ENCODE measurements at places on chromosomes 2 and 18. TPM values are rescaled to one million over a fixed set of nuclear protein-coding genes. Genes with fewer than 3 reads are reported as not detected.
A peak's percentile ranks its signal among the peaks of the same experiment; 100 is the strongest.

DNA sequence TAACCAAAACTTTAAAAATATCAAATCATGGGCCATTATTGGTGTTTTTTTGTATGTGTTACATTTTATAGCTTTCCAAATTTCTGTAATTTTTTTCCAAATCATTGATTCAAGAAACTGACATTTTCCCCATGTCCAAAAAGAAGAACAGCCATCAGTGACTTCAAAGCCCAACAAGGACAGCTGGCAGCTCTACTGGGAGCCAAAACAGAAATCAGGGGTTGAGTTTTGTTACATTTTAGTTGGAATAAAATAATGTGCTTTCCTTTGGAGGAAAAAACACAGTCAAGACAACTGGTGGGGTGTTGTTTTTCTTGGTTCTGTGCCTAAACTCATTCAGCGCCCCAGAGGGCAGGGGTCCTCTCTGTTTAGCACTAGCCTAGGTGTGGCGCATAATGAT is 23.8 kb downstream of the AKAIN1 start:
- no peak for DNase-seq
- H3K36me3 ChIP-seq = no peaks in the 10 kb centered on the region
- H3K27me3 ChIP-seq = no peaks in the 10 kb centered on the region

DNA sequence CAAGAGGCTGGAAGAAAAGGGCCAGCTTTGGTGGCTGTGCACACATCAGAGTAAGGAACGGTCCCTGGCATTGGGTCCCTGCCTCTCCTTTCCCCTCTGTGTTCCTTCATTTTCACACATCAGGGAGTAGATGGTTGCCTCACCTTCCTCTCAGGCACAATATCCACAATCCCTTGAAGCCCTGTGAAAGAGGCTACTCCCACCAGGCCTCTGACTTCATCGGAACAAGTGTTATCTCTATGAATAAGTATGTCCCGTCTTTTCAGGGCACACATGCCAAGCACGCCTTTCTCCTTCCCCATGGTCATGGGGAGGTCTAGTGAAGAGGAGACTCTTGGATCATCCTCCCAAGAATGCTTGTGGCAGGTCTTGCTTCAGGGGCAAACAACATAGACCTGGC is 61.2 kb upstream of the LMAN1 start:
- H3K36me3 ChIP-seq = no peaks in the 10 kb centered on the region
- H3K4me3 ChIP-seq = no peak overlapping the region
- H3K27me3 ChIP-seq = peaks cover 6% of the 10 kb centered on the region

- no peaks in the 10 kb centered on the region for H3K36me3 ChIP-seq
- no peaks in the 10 kb centered on the region for H3K27me3 ChIP-seq
- H3K27ac ChIP-seq = no peak overlapping the region
- no peaks in the 10 kb centered on the region for H3K4me1 ChIP-seq
- DNase-seq = no peak
These were observed 11.1 kb downstream of the ACVR2A start for GRCh38 chr2:147855977-147856376.

DNA sequence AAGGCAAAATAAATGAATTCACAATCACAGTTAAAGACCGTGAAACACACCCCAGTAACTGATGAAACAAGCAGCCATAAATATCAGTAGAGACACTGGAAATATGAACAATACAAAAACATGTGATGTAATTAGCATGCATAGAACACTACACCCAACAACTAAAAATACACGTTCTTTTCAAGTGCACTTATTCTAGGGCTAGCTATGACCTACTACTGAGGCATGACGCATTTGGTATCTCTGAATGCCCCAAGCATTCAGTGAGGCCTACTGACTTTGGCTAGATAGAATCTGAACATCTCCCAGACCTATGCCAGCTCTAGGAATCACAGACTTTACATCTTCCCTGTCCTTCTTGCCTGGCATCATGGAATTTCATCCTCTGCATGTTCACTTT is 450.0 kb upstream of the ID2 start:
- no peak for DNase-seq
- H3K36me3 ChIP-seq = no peaks in the 10 kb centered on the region
- peaks cover 12% of the 10 kb centered on the region for H3K27me3 ChIP-seq
- H3K27ac ChIP-seq = no peak overlapping the region
- H3K4me1 ChIP-seq = no peaks in the 10 kb centered on the region
- H3K4me3 ChIP-seq = no peak overlapping the region

DNA sequence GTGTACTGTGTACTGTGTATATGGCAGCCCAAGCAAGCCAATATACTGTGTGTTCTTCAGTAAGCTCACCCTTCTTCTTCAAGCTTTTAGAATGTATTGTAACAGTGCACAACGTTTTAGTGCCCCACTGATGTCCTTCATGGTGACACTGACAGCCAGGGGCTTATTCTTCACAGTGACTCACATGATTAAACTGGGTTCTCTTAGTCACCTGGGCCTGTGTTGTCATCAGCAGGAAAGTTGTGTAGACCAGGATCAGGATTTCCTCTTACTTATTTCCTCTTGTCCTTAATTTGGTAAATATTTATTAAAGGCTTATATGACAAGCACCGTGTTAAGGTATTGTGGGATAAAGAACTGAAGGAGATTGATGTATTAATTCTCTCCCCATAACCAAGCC is 67.9 kb upstream of the THOC1 start:
- no peak overlapping the region for H3K4me3 ChIP-seq
- no peak for DNase-seq
- peaks cover 61% of the 10 kb centered on the region for H3K27me3 ChIP-seq

GRCh38 chr2:88919087-88919738 is 227.7 kb downstream of the RPIA start:
- no peaks in the 10 kb centered on the region for H3K36me3 ChIP-seq
- no peak overlapping the region for H3K27ac ChIP-seq
- no peaks in the 10 kb centered on the region for H3K4me1 ChIP-seq
- DNase-seq = peak; percentile 41
- no peak overlapping the region for H3K4me3 ChIP-seq
- no peaks in the 10 kb centered on the region for H3K27me3 ChIP-seq

DNA sequence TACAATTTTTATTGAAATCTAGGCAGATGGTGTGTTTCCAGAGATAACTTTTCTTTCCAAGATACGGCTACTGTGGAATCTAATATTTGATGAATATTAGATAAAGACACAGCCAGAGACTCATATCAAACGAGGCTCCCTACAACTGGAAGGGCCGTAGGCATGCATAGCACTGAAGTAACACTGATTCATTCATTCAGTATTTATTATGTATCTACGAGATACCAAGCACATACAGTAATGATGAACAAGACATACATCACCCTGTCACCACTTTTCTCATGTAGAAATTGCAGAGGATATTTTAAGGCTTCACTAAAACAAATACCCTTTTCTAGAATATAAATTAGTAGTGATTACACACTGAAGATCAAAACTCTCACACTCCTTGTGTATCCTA is 74.5 kb downstream of the KCTD18 start:
- no peaks in the 10 kb centered on the region for H3K4me1 ChIP-seq
- DNase-seq = no peak
- no peak overlapping the region for H3K27ac ChIP-seq
- H3K27me3 ChIP-seq = no peaks in the 10 kb centered on the region
- no peak overlapping the region for H3K4me3 ChIP-seq
- H3K36me3 ChIP-seq = no peaks in the 10 kb centered on the region

- H3K27ac ChIP-seq = no peak overlapping the region
- H3K4me1 ChIP-seq = no peaks in the 10 kb centered on the region
- DNase-seq = no peak
- H3K36me3 ChIP-seq = no peaks in the 10 kb centered on the region
These were observed 152.8 kb upstream of the ZNF519 start for GRCh38 chr18:14285053-14285452.

DNA sequence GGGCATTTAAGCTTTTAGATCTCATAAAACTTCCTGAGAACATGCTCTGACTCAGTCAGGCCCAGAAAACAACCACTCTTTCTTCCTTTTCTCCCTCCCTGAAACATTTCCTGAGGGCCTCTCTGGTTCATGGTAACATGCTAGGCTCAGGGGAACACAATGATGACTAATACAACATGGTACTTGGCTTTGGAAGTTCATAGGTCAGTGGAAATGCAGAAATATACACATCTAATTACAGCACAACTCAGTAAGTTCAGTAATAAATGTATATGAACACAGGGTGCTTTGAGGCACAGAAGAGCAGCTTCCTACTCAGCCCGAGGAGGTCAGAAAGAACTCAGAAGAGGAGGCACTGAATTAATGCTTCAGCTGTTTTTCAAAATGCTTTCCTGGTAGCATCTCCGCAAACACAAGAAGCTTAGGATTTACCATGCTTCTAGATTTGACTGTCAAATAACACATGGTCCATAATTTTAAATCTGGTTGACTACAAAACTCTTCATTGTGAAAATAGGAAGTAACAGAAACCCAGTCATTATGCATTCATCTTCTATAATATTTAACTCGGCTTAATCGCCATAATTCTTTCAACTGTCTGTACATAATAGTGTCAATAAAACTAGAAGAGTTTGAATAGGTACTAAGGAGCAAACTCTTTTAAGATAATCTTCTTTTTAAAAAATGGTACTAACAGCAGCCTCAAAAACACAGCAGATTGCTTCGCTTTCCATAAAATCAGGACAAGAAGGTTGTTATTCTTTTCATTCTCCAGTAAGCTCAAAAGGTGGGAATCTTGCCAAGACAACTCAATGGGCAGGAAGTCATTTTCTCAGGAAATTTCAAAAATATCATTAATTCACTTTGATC is 251.3 kb downstream of the DLGAP1 start:
- H3K36me3 ChIP-seq = no peaks in the 10 kb centered on the region
- no peaks in the 10 kb centered on the region for H3K27me3 ChIP-seq
- DNase-seq = no peak
- no peak overlapping the region for H3K27ac ChIP-seq
- no peaks in the 10 kb centered on the region for H3K4me1 ChIP-seq

- H3K27me3 ChIP-seq = no peaks in the 10 kb centered on the region
- peaks cover 1% of the 10 kb centered on the region for H3K4me1 ChIP-seq
- no peak for DNase-seq
- H3K36me3 ChIP-seq = peaks cover 16% of the 10 kb centered on the region
- no peak overlapping the region for H3K4me3 ChIP-seq
These were observed 21.9 kb downstream of the INO80D start for GRCh38 chr2:206064077-206064476.

GRCh38 chr2:25340181-25340921 is 1.4 kb downstream of the DNMT3A start:
- no peaks in the 10 kb centered on the region for H3K4me1 ChIP-seq
- peaks cover 66% of the 10 kb centered on the region for H3K27me3 ChIP-seq
- no peak overlapping the region for H3K27ac ChIP-seq
- no peak overlapping the region for H3K4me3 ChIP-seq
- DNase-seq = peak; percentile 37

GRCh38 chr2:181957668-181958067 is 28.0 kb upstream of the PPP1R1C start:
- no peaks in the 10 kb centered on the region for H3K36me3 ChIP-seq
- H3K4me1 ChIP-seq = no peaks in the 10 kb centered on the region
- H3K4me3 ChIP-seq = no peak overlapping the region
- no peak for DNase-seq

GRCh38 chr2:230643576-230644291 is 68.9 kb upstream of the CAB39 start:
- H3K27ac ChIP-seq = peak overlapping the region; percentile 33
- no peak overlapping the region for H3K4me3 ChIP-seq
- no peaks in the 10 kb centered on the region for H3K27me3 ChIP-seq
- H3K36me3 ChIP-seq = no peaks in the 10 kb centered on the region
- DNase-seq = no peak
- H3K4me1 ChIP-seq = no peaks in the 10 kb centered on the region

GRCh38 chr2:51782921-51783765 is 751.2 kb upstream of the NRXN1 start:
- H3K4me1 ChIP-seq = no peaks in the 10 kb centered on the region
- no peaks in the 10 kb centered on the region for H3K27me3 ChIP-seq
- no peak overlapping the region for H3K27ac ChIP-seq
- H3K36me3 ChIP-seq = no peaks in the 10 kb centered on the region
- DNase-seq = no peak

GRCh38 chr18:79857082-79857671 is 59.4 kb downstream of the KCNG2 start:
- no peak overlapping the region for H3K27ac ChIP-seq
- H3K4me3 ChIP-seq = no peak overlapping the region
- DNase-seq = peak; percentile 17

DNA sequence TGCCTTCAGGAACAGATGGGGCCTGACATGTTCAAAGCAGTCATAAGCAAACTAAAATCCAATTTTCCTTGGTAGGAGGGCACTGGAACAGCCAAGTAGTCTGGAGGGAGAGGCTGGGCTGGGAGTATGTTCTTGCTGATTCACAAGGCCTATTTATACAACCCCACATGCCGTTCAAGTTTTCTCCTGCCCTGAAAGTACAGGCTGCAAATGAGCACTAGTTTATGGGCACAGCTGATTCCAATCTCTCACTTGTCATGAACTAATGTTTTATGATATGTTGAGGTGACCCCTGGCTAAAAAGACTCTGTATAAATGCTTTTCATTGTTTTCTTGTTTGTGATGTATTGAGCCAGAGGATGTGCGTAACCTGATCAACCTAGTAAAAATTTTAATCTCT is 183.4 kb upstream of the SRD5A2 start:
- no peaks in the 10 kb centered on the region for H3K4me1 ChIP-seq
- no peak overlapping the region for H3K27ac ChIP-seq
- no peak overlapping the region for H3K4me3 ChIP-seq
- DNase-seq = no peak
- H3K27me3 ChIP-seq = no peaks in the 10 kb centered on the region
- H3K36me3 ChIP-seq = no peaks in the 10 kb centered on the region

GRCh38 chr2:239223310-239224198 is 177.3 kb downstream of the HDAC4 start:
- no peak overlapping the region for H3K27ac ChIP-seq
- no peaks in the 10 kb centered on the region for H3K27me3 ChIP-seq
- H3K36me3 ChIP-seq = no peaks in the 10 kb centered on the region

DNA sequence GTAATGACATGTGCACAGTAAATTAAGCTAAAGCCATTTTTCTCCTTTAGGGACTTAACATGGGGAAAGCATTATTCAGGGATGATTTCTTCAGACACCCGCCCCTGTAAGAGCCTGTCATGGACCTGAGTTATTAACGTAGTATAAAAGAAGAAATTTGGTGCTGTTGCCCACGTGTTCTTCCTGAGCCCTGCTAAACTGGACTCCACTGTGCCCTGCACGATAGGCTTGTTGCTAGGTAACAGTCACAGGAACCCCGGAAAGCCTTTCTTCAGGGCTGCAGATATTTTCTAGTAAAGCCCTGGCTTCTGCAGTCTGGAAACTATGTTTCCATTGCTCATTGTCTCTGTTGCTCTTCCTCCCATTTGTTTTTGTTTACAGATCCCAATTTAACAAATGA is 157.9 kb downstream of the LRRC30 start:
- no peak overlapping the region for H3K27ac ChIP-seq
- H3K4me3 ChIP-seq = no peak overlapping the region
- H3K36me3 ChIP-seq = no peaks in the 10 kb centered on the region
- DNase-seq = no peak
- no peaks in the 10 kb centered on the region for H3K27me3 ChIP-seq

- DNase-seq = no peak
- no peaks in the 10 kb centered on the region for H3K27me3 ChIP-seq
- H3K36me3 ChIP-seq = no peaks in the 10 kb centered on the region
- H3K4me3 ChIP-seq = no peak overlapping the region
These were observed 33.3 kb upstream of the PGAP1 start for GRCh38 chr2:196959734-196960338.

The HOXD10 gene
- not detected for total RNA-seq

The KCNG3 gene
- not detected for total RNA-seq

The QPCT gene
- not detected for total RNA-seq

The CCBE1 gene
- 0.13 TPM for total RNA-seq

The C2orf78 gene
- 0.22 TPM for total RNA-seq

The GLI2 gene
- total RNA-seq = 0.24 TPM

The ASXL3 gene
- total RNA-seq = not detected

The TTN gene
- 0.07 TPM for total RNA-seq

The VWC2L gene
- not detected for total RNA-seq

The POTEF gene
- 2.2 TPM for total RNA-seq

The KCNG2 gene
- total RNA-seq = not detected

The METTL21A gene
- total RNA-seq = 28.3 TPM

The TMEFF2 gene
- not detected for total RNA-seq

The AQP12B gene
- not detected for total RNA-seq
